ENCODE measurements at places on chromosomes 5 and 9.
A peak's percentile ranks its signal among the peaks of the same experiment; 100 is the strongest.

- H3K27ac ChIP-seq = no peak overlapping the region
- H3K27me3 ChIP-seq = no peaks in the 10 kb centered on the region
- no peaks in the 10 kb centered on the region for H3K4me1 ChIP-seq
- no peak overlapping the region for H3K4me3 ChIP-seq
- no peaks in the 10 kb centered on the region for H3K36me3 ChIP-seq
Observed at GRCh38 chr9:109238655-109239054, 71.6 kb upstream of the FRRS1L start.

DNA sequence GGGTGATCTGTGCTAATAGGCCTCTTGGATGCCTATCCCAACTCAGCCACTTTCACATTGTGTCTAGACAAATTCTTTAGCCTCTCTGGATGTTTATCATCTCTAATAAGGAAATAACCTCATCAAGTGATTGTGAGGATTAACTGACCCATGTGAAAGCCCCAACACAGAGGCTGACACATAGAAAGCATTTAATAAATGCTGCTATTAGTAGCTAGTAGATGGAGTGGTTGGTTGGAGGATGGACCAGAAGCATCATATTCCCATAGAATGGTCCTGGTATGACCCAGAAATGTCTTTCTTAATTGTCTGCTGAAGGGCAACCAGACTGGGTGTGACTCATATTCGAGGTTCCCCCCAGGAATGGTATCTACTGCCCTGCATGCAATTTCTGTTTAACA, 124.4 kb downstream of the PIK3R1 start:
- no peak overlapping the region for H3K27ac ChIP-seq
- no peaks in the 10 kb centered on the region for H3K36me3 ChIP-seq
- no peaks in the 10 kb centered on the region for H3K4me1 ChIP-seq
- DNase-seq = no peak

DNA sequence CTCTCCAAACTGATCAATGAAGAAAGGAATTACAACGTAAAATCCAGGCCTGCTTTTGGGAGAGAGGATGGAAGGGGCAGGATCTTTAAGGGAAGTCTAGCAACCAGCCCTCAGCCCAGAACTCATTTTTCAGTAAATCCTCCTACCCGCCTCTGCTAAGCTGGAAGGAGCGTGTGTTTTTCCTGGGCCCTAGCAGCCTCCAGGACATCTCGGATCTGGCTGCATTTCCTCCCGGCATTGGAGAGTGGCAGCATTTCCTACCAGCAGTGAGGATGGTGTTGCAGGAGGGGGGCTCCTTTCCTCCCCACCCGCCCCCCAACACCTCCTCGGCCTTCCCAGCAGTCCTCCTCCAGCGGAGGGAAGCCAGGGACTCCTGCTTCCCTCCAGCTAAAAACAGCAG, 54.5 kb downstream of the DCP2 start:
- H3K27me3 ChIP-seq = no peaks in the 10 kb centered on the region
- no peak overlapping the region for H3K27ac ChIP-seq
- no peak overlapping the region for H3K4me3 ChIP-seq

DNA sequence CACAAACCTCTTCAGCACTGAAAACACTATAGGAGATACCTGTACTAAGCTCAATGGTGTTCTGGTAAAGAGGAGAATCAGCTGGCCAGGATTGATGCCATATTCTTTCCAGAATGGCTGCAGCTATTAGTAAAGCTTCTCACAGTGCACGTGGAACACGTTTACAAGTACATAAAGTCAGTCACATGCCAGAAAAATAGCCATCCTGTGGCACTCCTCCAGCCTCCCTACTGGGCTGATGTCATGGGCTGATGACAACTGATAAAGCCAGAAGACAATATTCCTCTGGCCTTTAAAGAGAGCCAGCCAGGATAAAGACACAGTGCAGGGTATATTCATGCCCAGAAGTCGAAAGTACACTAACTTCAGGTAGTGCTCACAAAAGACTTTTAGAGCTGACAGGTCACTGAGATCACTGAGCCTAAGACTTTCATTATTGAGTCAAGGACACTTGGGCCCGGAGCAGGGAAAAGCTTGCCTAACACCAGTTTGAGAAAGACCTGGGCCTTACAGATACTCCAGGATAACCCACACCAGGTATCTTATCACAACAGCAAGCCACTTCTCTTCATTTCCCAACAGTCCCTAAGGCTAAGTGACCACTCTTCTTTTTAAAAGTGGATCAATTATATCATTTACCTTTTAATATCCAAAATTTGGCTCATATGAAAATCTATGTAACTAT, 29.4 kb downstream of the ABITRAM start:
- H3K27ac ChIP-seq = no peak overlapping the region
- no peak overlapping the region for H3K4me3 ChIP-seq
- H3K36me3 ChIP-seq = peaks cover 22% of the 10 kb centered on the region
- no peaks in the 10 kb centered on the region for H3K27me3 ChIP-seq

DNA sequence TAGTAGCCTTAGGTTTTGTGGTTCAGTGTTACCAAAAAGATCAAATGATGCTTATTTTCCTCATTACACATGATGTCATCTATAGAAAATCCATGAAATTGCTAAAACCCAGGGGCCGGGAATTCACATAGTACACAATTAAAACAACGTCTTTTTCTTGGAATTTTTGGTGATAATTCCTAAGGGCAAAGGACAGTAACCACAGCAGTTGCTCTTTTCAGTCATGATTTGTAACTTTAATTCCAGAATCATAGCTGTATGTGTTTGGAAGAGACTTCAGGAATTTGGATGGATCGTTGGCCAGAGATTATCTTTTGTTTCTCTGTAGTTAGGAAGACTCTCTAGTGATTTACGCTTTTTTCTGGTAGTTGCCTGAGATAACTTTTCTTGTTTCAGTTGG, 748.7 kb downstream of the TLE4 start:
- H3K4me1 ChIP-seq = no peaks in the 10 kb centered on the region
- H3K27ac ChIP-seq = no peak overlapping the region
- H3K4me3 ChIP-seq = no peak overlapping the region
- no peak for DNase-seq

DNA sequence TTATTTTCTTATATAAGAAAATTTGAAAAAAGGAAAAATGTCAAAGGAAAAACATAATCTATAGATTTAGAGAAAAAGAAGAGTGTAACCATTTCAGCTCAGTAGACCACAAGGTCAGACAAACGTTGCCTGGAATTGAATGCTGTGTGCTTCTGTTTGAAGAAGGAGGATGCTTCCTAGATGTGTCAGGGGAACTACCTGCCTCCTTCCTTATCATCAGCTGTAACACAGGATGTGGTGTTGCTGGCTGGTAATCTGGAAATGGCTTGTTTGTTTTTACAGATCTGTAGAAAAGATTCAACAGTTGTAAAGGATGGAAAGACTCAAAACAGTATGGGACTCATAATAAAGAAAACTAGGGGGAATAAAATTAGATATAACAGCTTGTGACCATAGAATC, 160.7 kb upstream of the MEF2C start:
- H3K36me3 ChIP-seq = no peaks in the 10 kb centered on the region
- no peaks in the 10 kb centered on the region for H3K27me3 ChIP-seq
- no peak for DNase-seq

GRCh38 chr9:123834218-123834888, 95.6 kb downstream of the DENND1A start:
- no peak overlapping the region for H3K27ac ChIP-seq
- H3K4me3 ChIP-seq = no peak overlapping the region
- peak; percentile 40 for DNase-seq
- H3K4me1 ChIP-seq = peaks cover 6% of the 10 kb centered on the region

GRCh38 chr5:23507278-23507685, at the start of gene PRDM9:
PRDM9 (plus strand) TSS chr5:23507609; CDS start chr5:23509034, 1,425 bp downstream.
- no peak within 1 kb of the TSS for H3K27ac ChIP-seq
- no peaks in the 10 kb centered on the region for H3K4me1 ChIP-seq
- H3K27me3 ChIP-seq = no peaks in the 10 kb centered on the region
- DNase-seq = peak; percentile 57
- no peaks in the 10 kb centered on the region for H3K36me3 ChIP-seq

DNA sequence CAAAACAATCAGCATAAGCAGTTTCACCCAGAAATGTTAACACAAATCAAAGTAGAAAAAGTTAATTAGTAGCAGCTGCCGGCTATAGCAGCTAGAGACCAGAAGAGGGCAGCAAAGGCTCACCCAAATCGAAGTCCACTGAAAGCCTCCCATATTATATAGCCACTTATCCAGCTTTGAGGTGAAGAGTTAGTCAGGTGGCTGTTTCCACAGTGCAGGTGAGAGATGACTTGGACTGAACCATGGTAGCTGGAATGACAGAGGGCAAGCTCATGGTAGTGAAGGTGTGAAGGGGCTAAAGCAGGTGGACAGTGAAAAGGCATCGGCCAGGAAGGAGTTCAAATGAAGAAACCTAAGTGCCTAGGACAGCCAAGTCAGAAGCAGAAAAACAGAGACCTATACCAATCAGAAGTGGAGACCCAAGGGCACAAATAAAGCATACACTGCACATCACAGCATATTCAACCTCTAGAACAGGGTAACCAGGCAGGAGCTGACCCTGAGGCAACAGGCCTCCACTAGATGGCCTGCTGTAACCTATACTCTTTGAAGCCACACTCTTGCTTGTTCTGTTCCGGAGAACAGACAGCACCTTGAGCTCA, 7.2 kb upstream of the RNF38 start:
- peak; percentile 67 for DNase-seq
- peak overlapping the region; percentile 24 for H3K27ac ChIP-seq
- H3K4me3 ChIP-seq = no peak overlapping the region
- no peaks in the 10 kb centered on the region for H3K4me1 ChIP-seq

DNA sequence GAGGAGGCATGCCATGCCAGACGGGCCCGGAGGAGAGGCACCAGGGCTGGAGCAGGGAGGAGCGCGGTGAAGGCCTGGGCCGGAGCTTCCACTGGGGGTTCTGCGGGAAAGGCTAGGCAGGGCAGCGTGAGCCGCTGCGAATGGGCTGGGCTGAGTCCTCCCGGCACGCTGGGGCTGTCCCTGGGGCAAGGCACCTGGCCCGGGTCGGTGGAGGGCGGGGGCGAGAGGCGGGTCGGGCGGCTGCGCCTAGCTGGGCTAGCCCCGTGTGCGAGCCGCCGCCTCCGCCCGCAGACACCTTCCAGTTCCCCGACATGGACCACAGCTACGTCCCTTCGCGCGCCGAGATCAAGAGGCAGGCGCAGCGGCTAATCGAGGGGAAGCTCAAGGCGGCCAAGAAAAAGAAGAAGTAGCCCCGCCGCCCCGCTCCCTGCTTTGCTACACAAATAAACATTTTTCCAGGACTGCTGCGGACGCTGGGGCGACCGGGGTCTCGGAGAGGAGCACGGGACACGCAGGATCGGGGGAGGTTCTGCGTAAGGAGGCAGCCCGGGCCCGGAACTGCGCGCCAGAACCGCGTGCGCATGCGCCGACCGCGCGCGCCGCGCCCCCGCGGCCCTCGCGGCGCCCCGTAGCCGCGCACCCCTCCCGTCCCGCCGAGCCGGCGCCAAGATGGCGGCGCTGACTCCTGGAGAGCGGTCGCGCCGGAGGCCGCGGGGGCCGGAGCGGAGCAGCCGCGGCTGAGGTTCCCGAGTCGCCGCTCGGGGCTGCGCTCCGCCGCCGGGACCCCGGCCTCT, at the start of gene RABL6:
Gene RABL6, plus strand, starts transcription at position 668 of the 794 bp plus-strand sequence. CDS start 249 bp downstream, outside the sequence.
- H3K4me3 ChIP-seq = peak within 1 kb of the TSS; percentile 92
- DNase-seq = peak; percentile 80
- peaks cover 4% of the 10 kb centered on the region for H3K4me1 ChIP-seq
- H3K27ac ChIP-seq = peak within 1 kb of the TSS; percentile 94
- no peaks in the 10 kb centered on the region for H3K27me3 ChIP-seq

DNA sequence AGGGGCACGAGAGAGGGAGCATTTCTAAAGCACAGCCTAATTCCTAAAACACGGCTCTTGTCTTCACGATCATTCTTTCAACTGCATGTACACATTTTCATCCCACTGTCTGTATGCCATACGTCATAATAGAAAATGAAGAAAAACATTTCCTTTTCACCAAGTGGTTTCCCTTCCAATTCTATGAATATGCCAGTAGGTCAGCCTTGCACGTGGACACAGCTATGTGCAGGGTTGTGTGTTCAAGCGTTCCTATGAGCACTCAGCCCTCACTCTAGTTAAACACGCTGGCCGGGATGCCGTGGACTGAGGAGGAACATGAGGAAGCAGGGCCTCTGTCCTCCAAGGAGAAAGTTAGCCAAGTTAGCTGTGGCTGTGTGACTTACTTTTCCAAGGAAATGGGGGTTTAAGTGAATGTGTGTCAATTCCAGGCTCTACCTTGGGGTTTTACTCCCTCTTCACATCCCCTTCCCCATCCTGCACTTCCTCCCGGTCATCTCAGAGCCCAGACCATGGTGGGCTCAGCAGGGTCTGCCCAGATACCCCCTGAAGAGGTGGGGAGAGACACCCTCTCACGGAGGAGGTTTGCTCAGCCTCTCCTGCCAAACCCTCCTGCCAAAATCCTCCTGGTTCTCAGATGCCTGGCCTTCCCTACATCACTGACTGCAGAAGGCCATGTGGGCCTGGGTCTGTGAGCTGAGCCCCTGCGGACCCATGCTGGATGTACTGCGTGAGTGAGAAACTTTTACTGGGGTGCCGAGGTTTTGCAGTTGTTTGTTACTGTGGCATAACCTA, 230.6 kb downstream of the FSTL4 start:
- H3K27ac ChIP-seq = no peak overlapping the region
- no peaks in the 10 kb centered on the region for H3K4me1 ChIP-seq
- no peak for DNase-seq
- no peaks in the 10 kb centered on the region for H3K36me3 ChIP-seq
- peaks cover 9% of the 10 kb centered on the region for H3K27me3 ChIP-seq

GRCh38 chr5:135189024-135189423, 155.0 kb upstream of the PITX1 start:
- no peak overlapping the region for H3K27ac ChIP-seq
- peaks cover 51% of the 10 kb centered on the region for H3K27me3 ChIP-seq
- no peaks in the 10 kb centered on the region for H3K4me1 ChIP-seq
- no peaks in the 10 kb centered on the region for H3K36me3 ChIP-seq
- H3K4me3 ChIP-seq = no peak overlapping the region
- no peak for DNase-seq

DNA sequence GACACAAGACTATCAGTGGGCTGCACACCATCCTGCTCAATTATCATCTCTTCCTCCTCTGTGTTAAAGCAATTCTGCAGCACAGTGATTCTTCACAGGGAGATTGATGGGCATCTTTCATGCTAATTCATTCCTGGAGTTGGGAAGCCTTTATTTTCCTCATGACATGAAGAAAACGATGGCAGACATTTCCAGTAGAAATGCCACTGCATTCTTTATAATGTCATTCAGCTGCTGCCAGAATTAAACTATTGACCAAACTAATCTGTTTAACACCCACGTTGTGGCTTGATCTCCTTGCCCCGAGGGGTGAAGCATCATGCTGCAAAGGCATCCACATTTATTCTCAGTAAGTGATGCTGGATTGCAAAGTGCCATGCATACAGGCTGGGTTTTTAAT, 273.0 kb downstream of the SPOCK1 start:
- H3K36me3 ChIP-seq = no peaks in the 10 kb centered on the region
- H3K27ac ChIP-seq = no peak overlapping the region
- H3K27me3 ChIP-seq = peaks cover 41% of the 10 kb centered on the region

- no peak overlapping the region for H3K27ac ChIP-seq
- no peaks in the 10 kb centered on the region for H3K27me3 ChIP-seq
- no peak overlapping the region for H3K4me3 ChIP-seq
- H3K36me3 ChIP-seq = no peaks in the 10 kb centered on the region
- DNase-seq = no peak
Observed at GRCh38 chr9:112601636-112602035, 115.0 kb downstream of the KIAA1958 start.

Data from lung (tissue), 17 donors.